AG09309 (cell line): ENCODE measurements at places on chromosomes 11 and 22.

DNA sequence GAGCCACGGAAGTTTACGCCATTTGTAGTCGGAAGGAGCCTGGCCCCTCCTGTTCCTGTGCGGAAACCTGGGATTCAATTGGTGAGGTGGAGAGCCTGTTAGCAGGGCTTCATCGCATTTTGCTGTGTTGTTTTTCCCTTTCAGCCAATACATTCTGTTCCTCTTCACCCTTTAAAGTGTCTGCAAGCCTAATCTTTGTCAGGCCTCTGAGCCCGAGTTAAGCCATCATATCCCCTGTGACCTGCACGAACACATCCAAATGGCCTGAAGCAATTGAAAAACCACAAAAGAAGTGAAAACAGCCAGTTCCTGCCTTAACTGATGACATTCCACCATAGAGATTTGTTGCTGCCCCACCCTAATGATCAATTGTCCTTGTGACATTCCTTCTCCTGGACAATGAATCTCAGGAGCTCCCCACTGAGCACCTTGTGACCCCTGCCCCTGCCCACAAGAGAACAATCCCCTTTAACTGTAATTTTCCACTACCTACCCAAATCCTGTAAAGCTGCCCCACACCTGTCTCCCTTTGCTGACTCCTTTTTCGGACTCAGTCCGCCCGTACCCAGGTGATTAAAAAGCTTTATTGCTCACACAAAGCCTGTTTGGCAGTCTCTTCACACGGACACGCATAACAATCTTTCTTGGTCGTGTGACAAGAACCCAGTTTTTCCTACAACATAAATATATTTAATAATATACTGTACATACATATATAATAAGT is 37.1 kb upstream of the MMP12 start:
- DNase-seq = no peak

DNA sequence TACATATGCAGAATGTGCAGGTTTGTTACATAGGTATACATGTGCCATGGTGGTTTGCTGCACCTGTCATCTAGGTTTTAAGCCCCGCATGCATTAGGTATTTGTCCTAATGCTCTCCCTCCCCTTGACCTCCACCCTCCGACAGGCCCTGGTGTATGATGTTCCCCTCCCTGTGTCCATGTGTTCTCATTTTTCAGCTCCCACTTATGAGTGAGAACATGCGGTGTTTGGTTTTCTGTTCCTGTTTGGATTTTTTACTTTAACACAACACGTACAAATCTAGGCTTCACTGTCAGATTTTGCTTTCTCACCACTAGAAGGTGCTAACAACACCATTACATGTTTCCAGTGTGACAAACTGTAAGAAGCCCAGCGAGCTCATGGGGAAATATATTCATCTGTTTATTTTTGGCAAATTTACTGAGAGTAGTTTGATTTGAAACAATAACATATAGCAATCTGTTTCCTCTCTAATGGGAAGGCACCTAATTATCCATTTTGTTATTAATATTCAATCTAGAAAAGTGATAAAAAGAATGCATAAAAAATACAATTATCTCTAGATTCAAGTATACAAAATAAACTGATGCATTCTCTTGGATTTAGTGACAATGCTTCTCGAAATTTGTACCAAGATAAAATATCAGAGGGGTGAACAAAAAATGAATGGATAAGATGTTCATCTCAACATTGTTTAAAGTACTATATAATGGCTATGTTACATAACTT is 23.2 kb upstream of the BIRC3 start:
- no peak for DNase-seq

DNA sequence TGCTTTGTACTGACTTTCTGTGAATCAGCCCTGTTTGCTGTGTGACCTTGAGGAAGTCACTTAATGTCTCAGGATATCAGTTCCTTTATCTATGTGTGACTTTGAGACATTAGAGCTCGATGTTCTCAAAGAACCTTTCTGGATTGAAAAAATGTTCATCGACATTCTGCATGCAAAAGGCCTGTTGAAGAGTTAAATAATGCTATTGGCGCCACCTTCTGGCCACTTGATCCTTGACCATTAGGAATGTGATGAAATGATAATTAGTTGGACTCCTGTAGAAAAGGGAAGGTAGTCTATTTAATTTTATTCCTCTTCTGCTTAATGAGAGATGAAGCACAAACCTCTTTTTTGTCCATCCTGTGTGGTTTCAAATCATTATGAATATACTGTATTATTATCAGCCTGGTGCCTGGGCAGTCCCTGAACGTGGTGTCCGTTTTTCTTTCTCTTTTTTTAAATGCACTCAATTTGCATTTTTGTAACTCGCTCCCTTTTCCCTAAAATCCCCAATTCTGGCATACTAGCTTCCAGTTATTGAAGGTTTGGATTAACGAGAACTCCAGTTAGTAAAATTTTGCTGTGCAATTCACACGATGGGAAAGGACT is 20.7 kb downstream of the ELF5 start:
- no peak for DNase-seq

- DNase-seq = no peak
These were observed 44.2 kb downstream of the SHISAL1 start for GRCh38 chr22:44268431-44269116.

GRCh38 chr22:49553518-49554295 is 274.0 kb downstream of the BRD1 start:
- no peak for DNase-seq

DNA sequence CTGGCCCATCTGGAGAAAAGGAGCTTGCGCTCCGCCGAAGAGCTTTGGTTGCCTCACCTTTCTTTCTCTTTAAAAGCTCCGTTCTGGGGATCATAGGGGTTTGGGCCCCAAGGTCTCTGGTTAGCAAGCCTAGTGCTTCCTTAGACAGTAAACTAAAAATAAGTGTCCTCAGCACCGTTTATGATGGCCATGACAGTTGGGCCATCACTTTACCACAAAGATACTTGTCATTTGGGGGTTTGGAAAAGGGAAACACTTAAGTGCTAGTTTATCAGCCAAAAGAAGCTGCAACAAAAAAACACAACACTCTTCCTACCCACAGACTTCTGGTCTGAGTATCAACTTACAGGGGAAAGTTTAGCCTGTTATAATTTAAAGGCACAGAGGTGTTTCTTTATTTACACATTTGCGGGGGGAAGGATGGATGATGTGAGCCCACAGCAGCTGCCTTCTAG is 88.4 kb upstream of the CD44 start:
- DNase-seq = no peak

DNA sequence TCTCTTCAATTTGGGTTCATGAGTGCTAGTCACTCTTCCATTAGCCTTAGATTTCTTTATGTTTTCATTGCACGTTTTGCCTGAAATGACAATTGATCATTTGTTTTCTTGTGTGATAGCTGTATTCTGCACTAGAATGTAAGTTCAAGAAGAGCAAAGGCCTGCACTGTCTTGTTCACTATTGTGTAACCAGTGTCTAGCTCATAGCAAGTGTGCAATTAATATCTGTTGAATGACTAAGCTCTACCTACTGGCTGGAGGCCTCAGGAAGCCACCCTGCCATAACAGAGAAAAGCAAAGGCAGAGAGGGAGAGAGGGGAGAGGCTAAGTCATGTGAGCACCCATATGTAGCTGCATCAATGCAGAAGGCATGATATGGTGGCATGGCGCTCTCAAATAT is 292.8 kb upstream of the SYN3 start:
- DNase-seq = no peak

GRCh38 chr22:17117890-17118289 is 3.3 kb downstream of the TMEM121B start:
- no peak for DNase-seq

DNA sequence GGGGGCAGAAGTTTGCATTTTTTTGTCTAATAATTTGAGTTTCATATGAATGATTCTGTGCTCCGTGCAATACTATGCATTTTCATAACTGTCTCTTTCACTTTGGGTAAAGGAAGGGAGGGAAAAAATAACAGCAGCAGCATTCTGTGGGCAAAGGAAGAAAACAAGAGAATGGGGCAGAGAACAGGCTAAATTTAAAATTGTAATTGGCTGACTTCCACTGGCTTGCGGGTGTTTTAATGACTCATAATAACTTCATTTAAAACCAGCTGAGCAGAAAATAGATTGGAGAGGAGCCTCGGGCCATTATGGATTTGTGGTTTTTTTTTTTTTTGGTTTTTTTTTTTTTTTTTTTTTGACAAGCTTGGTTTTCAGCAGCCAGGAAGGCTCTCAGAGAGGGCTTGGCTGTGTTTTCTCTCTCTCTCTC is 107.4 kb downstream of the ZBTB16 start:
- peak; percentile 81 for DNase-seq

DNA sequence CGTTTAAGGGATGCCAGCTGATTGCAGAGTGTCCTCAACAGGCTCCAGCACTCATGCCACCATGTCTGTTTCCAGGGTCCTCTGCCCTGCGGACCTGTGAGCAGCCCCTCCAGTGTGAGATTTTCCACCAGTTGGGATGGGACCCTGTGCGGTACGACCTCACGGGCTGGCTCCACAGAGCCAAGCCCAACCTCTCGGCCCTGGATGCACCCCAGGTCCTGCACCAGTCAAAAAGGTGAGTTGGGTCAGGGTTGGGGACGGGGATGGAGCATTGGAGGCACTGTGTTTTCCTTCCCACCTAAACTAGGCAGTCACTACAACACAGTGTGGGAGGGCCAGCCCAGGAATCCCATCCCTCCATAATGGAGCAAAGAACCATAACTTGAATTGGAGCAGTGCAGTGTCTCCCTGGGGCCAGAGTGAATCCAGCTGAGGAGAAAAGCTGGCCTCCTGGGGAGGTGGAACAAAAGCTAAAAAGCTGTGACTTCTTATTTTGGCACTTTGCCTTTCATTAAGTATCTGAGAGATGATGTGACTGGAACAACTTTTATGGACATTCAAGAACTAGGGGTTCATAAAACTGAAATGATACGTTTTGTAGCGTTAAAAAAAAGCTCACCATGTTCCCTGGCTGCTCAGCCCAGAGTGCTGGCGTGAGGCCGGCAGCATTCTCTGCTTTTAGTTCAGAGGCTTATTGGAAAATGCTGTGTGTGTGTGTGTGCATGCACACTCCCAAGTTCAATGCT is 101.8 kb downstream of the MYO18B start:
- DNase-seq = no peak

- DNase-seq = no peak
These were observed 33.5 kb upstream of the CAT start for GRCh38 chr11:34405079-34405858.

GRCh38 chr11:2995031-2995561 is 3.0 kb upstream of the NAP1L4 start:
- no peak for DNase-seq

DNA sequence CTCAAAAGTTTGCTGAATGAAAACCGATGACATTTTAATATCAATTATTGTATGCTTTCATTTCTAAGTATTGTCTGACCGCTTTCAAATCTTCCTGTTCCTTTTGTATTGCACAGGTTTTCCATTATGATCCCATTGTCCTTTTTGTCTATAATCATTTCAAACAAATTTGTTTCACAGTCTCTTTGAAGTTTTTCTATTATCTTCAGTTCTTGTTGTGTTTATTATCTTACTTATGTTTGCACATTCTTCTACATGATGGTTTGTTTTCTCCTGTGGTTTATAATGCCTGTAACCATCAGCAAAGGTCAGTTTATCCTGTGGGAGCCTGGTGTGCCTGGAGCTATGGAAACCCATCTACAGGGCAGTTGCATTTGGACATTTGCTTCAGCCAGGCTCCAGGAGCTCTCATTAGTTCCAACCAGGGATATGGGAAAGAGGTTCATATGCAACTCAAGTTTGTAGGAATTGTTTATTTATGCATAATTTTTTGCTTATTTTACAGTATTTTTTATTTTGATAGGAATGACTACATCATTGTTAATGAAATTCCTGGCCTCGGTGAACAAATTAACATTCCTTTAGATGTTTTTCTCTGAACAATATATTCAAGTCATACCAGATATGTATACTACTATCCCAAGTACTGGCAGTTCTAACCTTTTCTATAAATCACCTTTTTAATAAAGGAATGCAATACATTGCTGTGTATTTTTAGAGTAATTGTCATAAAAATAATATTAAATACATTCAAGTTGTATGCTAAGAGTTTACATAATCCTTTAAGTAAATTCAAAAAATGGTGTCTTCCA is 179.2 kb downstream of the SBF2 start:
- DNase-seq = no peak

GRCh38 chr11:15871904-15872626 is 484.3 kb downstream of the SOX6 start:
- DNase-seq = no peak

GRCh38 chr11:77503006-77503405 is 29.1 kb upstream of the PAK1 start:
- DNase-seq = no peak

DNA sequence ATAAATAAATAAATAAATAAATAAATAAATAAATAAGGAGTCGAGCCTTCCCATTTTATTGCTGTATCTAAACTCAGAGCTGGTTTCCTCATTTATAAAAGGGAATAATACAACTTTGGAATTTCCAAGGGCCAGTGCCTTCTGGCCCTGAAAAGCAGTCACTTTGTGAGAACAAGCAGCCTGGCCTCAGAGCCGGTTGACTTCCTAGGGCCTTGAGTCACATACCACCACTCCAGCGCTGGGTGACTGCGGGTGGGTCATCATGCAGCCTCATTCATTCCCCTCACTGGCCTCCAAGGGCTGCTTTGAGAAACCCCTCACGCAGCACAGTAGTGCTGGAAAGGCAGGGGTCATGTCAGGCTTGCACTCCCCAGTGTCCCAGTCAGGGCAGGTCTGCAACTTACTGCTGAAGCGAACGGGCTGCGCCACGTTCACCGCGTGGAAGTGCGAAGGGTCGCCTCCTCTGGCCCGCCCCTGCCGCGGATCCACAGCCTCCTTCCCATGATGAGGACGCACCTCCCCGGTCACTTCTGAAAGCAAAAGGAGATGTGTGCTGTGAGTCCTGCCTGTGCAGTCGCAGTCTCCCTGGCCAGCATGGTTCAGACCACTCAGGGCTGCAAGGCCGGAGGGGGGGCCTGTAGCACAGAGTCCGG is 54.4 kb downstream of the DGCR2 start:
- no peak for DNase-seq

- no peak for DNase-seq
These were observed 40.6 kb upstream of the GNB1L start for GRCh38 chr22:19895160-19895849.

GRCh38 chr11:115737875-115738274 is 233.7 kb upstream of the CADM1 start:
- no peak for DNase-seq

- DNase-seq = no peak
These were observed 1.0 kb upstream of the C11orf86 start for GRCh38 chr11:66973956-66974580.

- no peak for DNase-seq
These were observed 73.1 kb downstream of the TMPRSS5 start for GRCh38 chr11:113632981-113633380.

GRCh38 chr11:14270690-14271542 is 88.1 kb downstream of the RRAS2 start:
- no peak for DNase-seq

DNA sequence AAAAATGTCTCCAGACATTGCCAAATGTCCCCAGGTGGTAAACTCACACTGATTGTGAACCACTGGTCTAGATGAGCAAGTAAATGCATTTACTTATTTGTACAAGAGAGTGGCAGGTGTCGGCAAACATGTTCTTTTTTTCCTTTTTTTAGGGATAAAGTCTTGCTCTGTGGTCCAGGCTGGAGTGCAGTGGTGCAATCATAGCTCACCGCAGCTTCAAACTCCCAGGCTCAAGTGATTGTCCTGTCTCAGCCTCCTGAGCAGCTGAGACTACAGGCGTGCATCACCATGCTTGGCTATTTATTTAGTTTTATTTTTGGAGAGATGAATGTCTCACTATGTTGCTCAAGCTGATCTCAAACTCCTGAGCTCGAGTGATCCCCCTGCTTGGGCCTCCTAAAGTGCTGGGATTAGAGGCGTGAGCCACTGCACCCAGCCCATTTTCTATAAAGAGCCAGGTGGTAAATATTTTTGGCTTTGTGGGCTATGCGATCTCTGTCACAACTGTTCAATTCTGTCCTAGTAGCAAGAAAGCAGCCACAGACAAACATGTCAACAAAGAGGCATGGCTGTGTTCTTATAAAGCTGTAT is 1.4 kb downstream of the VPREB1 start:
- DNase-seq = no peak
